Renal pelvis (tissue), 12 donors: ENCODE measurements at places on chromosomes 6 and 20.

- DNase-seq, result no peak
Observed at GRCh38 chr6:71656121-71656520, 230.2 kb upstream of the RIMS1 start.

DNA sequence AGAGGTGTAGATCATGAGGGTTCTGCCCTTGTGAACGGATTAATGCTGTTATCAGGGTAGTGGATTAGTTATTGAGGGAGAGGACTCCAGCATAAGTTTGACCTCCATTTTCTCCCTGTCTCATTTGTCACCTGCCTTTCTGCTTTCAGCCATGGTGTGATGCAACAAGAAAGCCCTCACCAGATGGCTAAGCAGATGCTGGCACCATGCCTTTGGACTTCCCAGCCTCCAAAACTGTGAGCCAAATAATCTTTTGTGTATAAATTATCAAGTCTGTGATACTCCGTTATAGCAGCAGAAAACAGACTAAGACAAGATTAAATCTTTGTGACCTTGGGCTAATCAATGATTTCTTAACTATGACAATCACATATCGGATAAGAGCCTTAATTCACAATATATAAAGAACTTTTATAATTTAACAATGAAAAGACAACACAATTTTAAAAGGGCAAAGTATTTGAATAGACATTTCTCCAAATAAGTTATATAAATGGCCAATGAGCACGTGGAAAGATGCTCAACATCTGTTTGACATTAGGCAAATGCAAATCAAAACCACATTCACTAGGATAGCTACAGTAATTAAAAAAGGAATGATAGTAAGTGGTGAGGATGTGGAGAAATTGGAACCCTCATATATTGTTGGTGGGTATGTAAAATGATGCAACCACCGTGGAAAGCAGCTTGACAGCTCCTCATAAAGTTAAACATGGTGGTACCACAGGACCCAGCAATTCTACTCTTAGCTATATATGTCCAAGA lies 45.3 kb upstream of the IFNGR1 start:
- no peak for DNase-seq

GRCh38 chr6:5351552-5352210 lies 90.4 kb downstream of the FARS2 start:
- no peak for DNase-seq

GRCh38 chr6:170383466-170384035 lies 77.0 kb downstream of the FAM120B start:
- no peak for DNase-seq

- peak; percentile 19 for DNase-seq
Observed at GRCh38 chr6:147382945-147383554, 125.4 kb upstream of the SAMD5 start.

DNA sequence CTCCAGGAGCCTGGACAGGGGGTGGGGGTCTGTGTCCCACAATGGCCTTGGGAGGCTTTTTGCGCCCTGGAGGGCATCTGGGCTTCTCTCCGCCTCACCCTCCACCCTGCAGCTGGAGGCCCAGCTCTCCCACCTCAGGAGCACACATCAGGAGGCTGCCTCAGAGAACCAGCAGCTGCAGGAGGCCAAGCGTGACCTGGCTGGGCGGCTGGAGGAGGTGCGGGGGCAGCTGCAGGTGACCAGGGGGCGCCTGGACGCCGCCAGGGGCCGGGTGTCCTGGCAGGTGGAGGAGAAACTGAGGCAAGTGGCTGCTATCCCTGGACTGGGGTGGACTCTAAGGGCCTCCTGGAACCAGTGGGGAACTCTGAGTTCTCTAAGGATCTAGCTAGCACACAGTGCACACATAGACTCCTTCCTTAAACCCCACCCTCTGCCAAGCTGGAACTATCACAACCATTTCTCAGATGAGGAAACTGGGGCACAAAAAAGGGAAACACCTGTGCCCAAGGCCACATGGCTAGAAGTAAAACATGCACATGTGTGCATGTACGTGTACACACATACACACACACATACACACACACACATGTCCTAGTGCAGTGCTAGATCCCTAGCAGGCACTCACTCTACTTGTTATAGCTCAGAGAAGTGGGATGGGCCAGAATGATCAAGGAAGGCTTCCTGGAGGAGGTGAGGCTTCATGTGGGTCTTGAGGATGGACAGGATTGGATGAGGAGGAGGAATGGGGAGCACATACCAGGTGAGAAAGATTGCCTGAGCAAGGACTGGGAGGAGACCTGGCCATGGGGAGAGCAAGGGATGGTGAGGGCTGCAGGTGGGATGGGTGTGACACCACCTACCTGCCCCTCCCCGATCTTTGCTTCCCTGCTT lies 22.9 kb downstream of the RAB44 start:
- no peak for DNase-seq

DNA sequence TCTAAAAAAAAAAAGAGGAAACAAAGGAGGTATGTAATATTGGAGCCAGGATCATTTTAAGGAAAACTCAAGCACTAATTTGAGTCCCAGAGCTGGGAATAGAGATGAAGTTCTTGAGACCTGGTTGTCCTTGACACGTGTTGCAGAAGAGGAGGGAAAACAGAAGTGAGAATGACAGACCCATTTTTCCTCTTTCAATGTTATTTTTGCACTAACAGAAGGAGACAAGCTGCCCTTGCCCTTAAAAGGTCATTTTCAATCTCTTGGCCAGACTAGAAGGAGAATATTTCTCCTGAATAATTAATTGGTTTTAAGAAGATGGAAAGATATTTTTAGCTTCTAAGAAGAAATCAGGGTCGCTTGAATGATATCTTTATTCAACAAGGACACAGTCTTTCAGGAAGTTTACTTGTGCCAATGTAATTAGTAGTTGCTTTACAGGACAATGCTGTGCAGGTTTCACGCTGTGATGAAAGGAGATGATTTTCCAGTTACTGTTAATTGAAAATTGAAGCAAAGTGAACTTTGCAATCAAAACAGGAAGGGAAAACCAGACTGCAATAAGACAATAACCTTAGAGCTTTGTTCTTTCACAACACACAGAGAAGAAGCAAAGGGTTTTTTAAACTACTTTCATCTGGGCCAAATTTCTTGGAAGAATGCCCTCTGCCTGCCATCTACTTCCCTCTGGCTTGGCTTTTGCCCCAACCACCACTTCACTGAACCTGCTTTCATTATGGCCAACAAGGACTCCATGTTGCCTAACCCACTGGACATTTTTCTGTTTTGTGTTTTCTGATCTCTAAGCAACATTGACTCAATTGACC lies 107.8 kb upstream of the SHLD1 start:
- no peak for DNase-seq
